Putamen (tissue), 1 donor: ENCODE measurements at places on chromosomes 4 and X.
A peak's percentile ranks its signal among the peaks of the same experiment; 100 is the strongest.

DNA sequence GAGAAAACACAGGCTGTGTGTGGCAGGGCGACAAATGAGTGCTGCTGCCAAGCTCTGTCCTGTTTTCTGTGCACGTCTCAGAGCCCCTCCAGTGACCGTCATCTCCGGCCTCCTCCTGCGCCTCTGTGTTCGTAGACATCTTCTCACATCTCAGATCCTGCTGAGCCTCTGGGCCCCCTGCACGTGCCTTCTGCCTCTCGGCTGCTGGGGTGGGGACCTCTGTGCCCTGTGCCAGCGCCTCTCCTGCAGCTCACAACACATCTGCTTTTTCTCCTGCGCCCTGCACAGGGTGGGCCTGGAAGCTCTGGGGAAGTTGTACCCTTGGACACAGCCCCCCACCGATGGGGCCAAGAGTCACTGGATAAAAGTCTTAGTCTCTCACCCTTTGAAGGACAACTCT lies 2.4 kb upstream of the CTAG2 start:
- no peak for DNase-seq

DNA sequence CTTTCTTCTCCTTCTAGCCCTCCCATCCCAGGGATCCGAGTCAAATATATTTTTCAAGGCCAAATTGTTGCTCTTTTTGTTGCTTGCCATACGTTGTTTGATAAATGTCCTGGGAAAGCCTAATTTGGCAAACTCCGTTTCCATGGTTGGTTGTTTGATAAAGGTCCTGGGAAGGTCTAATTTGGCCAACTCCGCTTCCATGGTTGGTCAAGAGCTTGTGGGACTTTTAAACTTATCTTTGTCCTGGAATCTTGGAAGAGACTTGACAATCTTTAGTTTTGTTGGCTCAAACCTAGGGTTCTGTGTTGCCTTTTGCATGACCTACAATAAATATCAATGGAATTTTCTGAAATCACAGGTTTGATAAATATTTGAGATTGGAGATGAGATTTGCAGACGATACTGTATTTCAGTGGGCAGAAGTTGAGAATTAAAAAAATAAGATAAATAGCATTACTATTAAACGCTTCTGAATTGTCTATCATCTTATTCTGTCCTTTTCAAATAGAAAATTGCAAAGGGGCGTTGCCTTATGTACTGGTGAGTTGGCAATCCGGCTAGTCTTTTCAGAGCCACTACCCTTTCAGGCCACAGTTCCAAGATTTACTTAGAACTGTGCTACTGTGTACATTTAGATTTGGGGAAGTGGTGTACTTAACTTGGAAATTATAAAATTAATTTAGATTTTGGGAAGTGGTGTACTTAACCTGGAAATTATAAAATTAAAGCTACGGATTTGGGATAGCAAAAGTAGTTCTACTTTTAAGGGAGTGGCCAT lies 804 bp downstream of the OSTC start:
- DNase-seq = no peak

DNA sequence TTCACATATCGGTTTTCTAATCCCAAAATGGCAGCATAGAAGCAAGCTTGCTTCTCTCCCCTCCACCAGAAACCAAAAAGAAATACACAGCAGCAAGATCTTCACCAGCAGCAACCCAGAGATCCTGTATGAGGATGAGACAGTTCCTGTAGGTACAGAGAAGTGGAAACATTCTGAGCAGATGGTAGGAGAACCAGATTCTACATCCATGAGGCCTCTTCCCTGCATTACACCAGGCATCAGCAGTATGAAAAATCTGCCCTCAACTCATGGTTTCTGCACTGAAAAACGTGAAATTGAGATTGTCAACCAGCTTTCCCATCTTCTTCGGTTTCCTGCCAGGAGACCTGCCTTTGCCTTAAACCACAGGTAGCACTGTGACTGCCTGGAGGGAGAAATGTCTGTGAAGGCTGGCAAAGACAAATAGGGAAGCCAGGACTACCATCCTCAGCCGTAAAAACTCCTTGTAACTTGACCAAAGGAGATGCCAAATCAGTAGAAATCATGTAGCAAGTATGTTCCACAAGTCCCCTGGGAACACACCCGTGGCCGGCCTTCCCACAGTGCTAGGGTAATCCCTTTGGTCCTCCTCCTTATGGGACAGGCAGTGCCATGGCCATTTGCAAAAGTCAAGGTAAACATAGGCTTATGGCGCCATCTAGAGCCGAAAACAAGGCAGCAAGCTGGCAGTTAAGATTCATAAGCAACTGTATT lies 24.0 kb upstream of the MTHFD2L start:
- DNase-seq = peak; percentile 68

DNA sequence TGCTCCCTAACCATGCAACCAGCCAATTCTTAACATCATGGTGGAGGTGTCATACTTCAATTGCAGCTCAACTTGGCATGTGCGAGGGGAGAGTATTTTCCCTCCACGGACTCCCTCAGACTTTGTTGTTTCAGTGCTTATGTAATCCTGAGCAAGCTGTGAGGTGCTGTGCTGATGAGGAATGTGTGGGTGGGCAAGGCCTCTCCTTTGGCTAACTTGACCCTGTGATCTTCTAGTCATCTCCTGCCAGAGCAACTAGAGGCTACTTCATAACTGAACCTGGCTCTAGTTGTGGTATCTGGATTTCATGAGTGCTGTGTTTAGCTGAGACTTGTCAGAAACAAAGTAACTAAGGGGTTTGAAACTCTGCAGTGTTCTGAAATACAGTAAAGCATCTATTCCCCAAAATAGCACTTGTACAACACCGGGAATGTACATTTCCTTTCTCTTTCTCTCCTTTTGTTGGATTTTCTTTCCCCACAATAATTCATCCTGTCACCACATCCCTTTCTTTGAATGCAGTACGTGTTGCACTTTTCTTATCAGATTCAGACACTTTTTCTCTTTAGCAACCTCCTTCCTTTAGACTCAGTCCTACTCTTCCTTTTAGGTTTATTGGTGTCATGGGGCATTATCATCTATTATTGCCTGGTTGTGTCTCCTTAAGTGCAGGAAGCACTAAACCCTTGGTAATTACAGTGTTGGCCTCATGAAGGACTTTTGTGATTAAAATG lies 415.2 kb upstream of the NR3C2 start:
- no peak for DNase-seq

DNA sequence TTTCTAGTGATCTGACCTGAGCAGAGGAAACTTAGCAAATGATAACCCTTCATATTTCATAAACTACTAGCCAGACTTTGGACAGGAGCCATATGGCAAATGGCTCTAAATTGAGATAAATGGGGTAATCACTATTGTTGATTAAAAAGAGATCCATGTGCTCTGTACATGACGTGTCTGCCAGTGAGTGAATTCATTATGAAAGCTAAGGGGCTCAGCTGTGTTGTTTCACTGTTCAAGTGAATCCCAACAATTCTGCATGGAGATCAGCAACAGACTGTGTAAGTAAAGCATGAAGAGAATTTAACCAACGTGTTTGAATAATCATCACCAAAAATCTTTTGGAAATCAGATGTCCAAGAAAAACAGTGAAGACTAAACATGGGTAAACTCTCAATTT lies 9.5 kb upstream of the QRFPR start:
- DNase-seq = no peak

DNA sequence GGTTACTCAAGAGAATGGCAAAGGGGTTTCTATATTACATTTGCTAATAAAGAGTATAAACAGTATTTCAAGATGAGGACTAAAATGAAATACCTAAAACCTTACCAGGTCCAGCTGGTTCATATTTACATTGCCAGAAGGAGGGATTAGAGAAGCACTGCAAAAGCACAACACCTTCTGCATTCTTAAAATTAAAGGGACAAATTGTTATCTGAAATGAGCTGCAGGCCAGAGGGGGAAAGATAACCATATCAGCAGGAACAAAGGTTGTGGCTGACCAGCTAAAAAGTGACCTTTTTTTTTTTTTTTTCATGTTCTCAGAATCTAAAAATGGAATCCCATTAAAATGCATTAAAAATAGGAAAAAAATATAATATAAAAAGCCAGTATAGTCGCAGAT lies 39.7 kb downstream of the AFF2 start:
- DNase-seq = no peak

GRCh38 chr4:127916512-127916911 lies 35.8 kb downstream of the PLK4 start:
- no peak for DNase-seq

GRCh38 chr4:8580321-8581093 lies at the start of gene GPR78:
Gene GPR78 (plus strand): TSS chr4:8580392. CDS start chr4:8580983, 591 bp downstream.
- DNase-seq = no peak

DNA sequence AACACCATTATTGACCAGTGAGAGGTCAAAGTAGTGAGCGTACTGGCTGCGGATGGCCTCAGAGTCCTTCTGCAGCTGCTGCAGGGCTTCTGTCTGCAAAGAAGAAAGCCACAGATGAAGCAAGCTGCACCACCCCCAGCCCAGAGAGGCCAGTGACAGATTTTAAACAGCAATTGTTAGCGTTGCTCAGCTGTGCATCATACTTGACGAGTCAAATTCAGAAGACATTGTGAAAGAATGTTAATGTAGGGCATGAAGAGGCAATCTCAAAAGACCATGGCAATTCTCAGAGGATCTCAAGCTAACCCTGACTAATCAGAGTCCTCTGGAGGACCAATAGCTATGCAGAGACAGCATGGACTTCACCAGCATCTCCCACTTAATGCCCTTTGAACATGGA lies 16.6 kb downstream of the DKC1 start:
- DNase-seq = no peak

GRCh38 chrX:51852096-51852495 lies 41.3 kb upstream of the MAGED1 start:
- no peak for DNase-seq

- no peak for DNase-seq
Observed at GRCh38 chrX:136204571-136204970, 46.6 kb downstream of the MAP7D3 start.

- DNase-seq = peak; percentile 84
Observed at GRCh38 chrX:53048169-53049126, at the start of gene GPR173. Gene GPR173 (plus strand): TSS chrX:53048789. CDS start chrX:53076622, 27,833 bp downstream.

- DNase-seq = no peak
Observed at GRCh38 chrX:23857363-23857762, 50.4 kb downstream of the APOO start.

DNA sequence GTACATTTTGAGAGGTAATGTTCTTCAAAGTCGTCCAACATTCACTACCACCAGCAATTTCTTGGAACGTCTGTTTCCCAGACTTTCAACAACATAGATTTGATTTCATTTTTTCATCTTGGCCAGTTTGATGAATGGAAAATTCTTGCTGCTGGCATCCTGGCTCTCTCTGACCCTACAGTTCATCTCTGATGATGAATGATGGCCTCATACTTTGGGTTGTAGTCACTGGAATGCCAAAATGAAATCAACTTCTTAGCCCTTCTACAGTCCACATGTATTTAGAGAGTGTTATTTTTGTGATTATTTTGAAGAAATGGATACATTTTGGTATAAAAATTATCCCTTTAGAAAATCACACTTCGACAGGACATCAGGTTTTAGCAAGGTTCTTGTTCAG lies 8.8 kb downstream of the CHST7 start:
- DNase-seq = no peak

DNA sequence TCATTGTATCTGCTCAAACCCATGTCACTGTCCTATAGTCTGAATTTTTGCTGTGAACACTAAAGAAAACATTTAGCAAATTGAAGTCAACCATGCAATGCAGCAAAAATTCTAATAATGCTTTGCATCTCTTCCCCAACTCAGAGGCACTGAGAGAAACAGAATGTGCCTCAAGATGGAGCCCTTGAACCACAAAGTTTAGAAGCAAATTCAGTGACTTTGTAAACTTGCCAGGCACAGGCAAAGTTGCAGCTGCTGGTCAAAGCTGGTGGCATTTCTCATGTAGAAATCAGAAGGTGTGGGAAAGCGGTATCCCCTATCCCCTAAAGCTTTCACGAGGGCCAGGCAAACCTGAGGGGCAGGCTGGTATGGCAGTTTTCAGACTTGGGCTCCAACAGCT lies 121.7 kb upstream of the DIPK2B start:
- peak; percentile 24 for DNase-seq

- no peak for DNase-seq
Observed at GRCh38 chr4:145808848-145809512, 129.0 kb downstream of the C4orf51 start.
